ENCODE measurements at places on chromosomes 5 and 9. TPM values are rescaled to one million over a fixed set of nuclear protein-coding genes. Genes with fewer than 3 reads are reported as not detected.

GRCh38 chr9:34403554-34404380 is 27.1 kb upstream of the MYORG start:
- H3K4me1 ChIP-seq, result no peaks in the 10 kb centered on the region
- no peaks in the 10 kb centered on the region for H3K27me3 ChIP-seq
- no peaks in the 10 kb centered on the region for H3K36me3 ChIP-seq
- no peak for DNase-seq
- no peak overlapping the region for H3K4me3 ChIP-seq

- no peaks in the 10 kb centered on the region for H3K36me3 ChIP-seq
- H3K27ac ChIP-seq, result peak overlapping the region; percentile 57
- no peaks in the 10 kb centered on the region for H3K27me3 ChIP-seq
- peaks cover 72% of the 10 kb centered on the region for H3K4me1 ChIP-seq
Measured at GRCh38 chr9:131262327-131263032, 13.8 kb downstream of the FAM78A start.

GRCh38 chr9:80649001-80649420 is 1040.3 kb downstream of the TLE1 start:
- no peaks in the 10 kb centered on the region for H3K27me3 ChIP-seq
- H3K36me3 ChIP-seq, result no peaks in the 10 kb centered on the region
- no peak overlapping the region for H3K4me3 ChIP-seq
- H3K4me1 ChIP-seq, result no peaks in the 10 kb centered on the region
- DNase-seq, result peak; percentile 17

GRCh38 chr9:14433351-14434157 is 119.6 kb upstream of the NFIB start:
- peaks cover 22% of the 10 kb centered on the region for H3K4me1 ChIP-seq
- no peak overlapping the region for H3K27ac ChIP-seq
- no peaks in the 10 kb centered on the region for H3K27me3 ChIP-seq
- DNase-seq, result no peak
- H3K36me3 ChIP-seq, result no peaks in the 10 kb centered on the region

DNA sequence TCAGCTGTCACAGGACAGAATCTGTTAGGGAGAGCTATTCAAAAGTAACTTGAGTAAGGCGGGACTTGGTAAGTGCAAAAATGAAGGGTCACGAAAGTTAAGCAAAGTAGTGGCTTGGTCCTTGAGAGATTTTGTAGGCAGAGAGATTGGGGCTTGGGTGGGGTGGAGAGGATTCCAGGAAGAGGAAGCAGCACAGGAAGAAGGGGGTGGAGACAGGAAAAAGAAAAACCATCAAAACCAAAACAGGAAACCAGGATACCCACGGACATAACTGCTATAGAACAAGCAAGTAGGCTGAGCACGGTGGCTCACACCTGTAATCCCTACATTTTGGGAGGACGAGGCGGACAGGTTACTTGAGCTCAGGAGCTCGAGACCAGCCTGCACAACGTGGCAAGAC is 3.7 kb downstream of the ROPN1L start:
- H3K36me3 ChIP-seq, result no peaks in the 10 kb centered on the region
- H3K27ac ChIP-seq, result peak overlapping the region; percentile 82
- H3K27me3 ChIP-seq, result no peaks in the 10 kb centered on the region
- DNase-seq, result no peak
- H3K4me3 ChIP-seq, result no peak overlapping the region

DNA sequence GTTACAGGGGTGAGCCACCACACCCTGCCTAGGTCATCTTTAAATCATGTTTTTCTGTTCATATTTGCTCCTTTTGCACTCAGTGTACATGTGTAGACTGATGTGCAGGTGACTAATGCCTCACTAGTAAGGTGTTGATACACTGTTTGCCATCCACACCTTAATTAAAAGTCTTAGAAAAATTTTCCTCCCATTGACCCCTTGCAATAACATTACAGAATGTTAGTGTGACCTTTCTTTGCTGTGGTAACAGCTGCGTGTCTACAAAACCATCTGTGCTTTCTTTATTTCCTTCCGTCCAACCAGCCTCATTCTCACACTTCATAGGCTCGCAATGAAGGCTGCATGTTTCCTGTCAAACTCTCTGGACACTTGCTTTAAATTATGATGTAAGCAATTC is 6.6 kb upstream of the CEMIP2 start:
- H3K27ac ChIP-seq, result no peak overlapping the region
- no peak overlapping the region for H3K4me3 ChIP-seq
- no peaks in the 10 kb centered on the region for H3K4me1 ChIP-seq
- no peak for DNase-seq
- peaks cover 1% of the 10 kb centered on the region for H3K27me3 ChIP-seq
- no peaks in the 10 kb centered on the region for H3K36me3 ChIP-seq

The MYOZ3 gene
- 0.79 TPM for total RNA-seq

DNA sequence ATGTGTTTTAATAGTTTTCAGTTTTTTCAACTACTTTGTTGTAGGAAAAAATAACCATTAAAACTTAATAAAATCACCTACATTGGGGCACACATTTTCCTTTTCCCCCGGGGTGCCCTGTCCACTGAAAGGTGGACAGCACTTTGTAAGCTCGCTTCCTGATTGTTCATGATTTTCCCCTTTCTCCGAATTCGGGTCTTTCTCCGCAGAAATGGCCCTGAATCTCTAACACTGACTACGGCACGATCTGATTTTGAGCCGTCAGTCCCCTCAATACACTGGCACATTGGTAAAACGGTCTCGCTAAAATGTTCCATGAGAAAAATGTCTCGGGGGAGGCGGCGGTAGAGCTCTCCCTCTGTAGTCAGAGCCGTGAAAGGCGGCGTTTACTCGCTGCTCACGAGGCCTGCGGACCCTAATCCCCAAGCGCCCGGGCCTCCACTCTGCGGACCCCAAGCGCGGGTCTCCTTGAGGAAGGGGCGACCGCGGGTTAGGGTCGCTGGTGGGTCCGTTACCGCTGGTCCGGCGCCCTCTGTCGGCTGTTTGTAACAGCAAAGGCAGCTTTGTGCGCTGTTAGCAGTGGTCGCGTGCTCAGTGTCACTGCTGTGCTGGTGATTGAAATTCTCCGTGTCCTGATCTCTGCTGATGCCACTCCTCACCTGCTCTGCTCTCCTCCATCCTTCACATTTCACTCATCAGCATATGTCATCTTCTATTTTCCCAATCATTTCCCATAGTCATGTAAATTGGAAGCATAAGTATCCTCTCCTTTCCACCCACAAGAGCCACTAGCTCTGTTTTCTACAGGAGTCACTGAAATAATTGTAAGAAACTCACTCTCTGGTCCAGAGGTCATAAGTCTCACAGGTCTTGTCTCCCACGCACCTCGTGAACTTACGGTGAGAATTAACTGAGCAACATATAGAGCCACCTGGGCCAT is 10.8 kb upstream of the IFNA2 start:
- peak overlapping the region; percentile 36 for H3K4me3 ChIP-seq
- H3K27ac ChIP-seq, result no peak overlapping the region
- H3K36me3 ChIP-seq, result no peaks in the 10 kb centered on the region
- H3K27me3 ChIP-seq, result peaks cover 83% of the 10 kb centered on the region

The DNAH5 gene
- total RNA-seq, result 3.5 TPM

- H3K4me3 ChIP-seq, result no peak overlapping the region
- H3K4me1 ChIP-seq, result no peaks in the 10 kb centered on the region
- no peaks in the 10 kb centered on the region for H3K36me3 ChIP-seq
- H3K27me3 ChIP-seq, result no peaks in the 10 kb centered on the region
- no peak for DNase-seq
Measured at GRCh38 chr9:86035827-86036440, 63.4 kb downstream of the GOLM1 start.

Data from left lung (tissue), 14 donors.